ENCODE measurements at places on chromosomes 13 and 19. TPM values are rescaled to one million over a fixed set of nuclear protein-coding genes. Genes with fewer than 3 reads are reported as not detected.

DNA sequence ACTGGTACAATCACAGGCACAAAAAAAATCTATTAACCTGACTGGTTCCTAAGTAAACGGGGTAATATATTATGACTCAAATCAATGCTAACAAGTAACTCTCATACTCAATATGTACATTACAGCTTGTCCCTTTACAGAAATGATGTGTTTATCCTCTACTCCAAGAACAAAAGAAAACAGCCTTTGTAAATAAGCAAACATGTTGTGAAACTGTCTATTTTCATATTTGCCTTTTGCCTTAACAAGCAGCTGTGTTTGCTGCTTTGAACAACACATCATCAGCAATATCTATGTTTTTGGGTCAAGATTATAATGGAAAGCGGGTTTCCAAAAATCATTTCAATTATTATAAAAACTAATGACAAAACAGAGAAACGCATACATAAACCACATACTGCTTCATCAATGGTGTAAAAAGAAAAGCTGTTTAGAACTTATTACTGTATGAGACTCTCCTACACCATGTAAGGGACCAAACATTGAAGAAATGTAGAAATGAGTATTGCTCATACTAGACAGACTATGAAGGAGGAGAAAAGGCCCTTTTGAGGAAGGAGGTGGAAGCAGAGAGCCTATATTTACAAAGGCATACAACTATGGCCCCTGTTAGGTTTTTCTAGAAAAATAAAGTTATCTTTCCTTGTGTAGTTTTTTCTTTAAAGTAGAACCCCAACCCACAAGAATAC lies 14.8 kb downstream of the TBC1D4 start:
- no peak for DNase-seq

DNA sequence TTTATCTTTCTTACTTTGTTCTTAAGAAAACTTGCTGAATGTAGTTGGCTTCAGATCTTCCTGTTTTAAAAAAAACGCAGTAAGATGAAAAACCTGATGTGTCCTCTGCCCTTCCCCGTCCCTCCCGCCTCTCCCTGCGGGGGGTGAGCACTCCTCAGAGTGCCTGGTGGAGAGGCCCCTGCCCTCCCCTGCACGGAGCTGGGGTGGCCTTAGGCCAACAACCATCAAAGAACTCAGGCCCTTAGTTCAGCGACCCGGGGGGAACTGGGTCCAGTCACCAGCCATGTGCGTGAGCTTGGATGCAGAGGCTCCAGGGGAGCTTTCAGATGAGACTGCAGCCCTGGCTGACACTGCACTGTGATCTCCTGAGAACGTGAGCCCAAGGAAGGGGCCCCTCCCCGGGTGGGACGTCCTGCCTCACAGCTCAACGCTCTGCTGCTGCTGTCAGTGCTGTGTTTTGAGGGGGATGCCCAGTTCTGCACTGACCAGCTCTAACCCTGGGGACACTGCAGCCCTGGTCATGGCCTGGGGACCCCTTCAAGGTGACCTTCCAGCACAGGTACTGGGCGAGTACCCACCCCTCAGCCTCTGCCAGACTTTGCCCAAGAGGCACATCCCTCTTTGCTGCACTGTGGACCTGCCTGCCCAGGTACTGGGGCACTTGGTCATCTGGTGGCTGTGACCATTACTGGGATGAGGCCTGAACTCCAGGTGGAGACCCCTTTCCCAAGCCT lies 42.7 kb downstream of the ANKRD10 start:
- DNase-seq, result no peak

- no peak for DNase-seq
Measured at GRCh38 chr13:98225036-98225940, 48.2 kb upstream of the RNF113B start.

STOML3 gene
- polyA plus RNA-seq, result not detected

DNA sequence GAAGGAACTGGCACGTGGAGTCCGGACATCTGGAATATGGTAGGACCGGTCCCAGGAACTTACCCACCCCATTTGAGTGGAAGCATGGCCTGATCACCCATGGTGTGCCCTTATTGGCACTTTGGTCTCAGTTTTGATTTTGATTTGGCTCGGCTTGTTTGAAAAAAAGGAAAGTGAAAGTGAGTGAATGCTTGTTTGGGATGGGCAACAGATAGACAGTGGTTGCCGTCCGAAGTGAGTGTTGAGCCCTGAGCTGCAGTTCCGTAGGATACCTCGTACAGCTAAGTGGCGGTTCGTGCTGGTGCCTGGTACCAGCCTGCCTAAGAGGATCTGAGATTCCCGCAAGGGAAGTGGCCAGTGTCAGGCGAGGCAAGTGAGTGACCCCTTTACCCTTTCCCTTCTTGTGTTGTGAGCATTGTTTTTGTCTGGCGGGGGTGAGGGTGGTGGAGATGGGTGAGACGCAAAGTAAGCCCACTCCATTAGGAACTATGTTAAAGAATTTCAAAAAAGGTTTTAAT lies 605.8 kb downstream of the UQCRFS1 start:
- DNase-seq, result no peak

IFNL1 gene
- polyA plus RNA-seq, result not detected

DNA sequence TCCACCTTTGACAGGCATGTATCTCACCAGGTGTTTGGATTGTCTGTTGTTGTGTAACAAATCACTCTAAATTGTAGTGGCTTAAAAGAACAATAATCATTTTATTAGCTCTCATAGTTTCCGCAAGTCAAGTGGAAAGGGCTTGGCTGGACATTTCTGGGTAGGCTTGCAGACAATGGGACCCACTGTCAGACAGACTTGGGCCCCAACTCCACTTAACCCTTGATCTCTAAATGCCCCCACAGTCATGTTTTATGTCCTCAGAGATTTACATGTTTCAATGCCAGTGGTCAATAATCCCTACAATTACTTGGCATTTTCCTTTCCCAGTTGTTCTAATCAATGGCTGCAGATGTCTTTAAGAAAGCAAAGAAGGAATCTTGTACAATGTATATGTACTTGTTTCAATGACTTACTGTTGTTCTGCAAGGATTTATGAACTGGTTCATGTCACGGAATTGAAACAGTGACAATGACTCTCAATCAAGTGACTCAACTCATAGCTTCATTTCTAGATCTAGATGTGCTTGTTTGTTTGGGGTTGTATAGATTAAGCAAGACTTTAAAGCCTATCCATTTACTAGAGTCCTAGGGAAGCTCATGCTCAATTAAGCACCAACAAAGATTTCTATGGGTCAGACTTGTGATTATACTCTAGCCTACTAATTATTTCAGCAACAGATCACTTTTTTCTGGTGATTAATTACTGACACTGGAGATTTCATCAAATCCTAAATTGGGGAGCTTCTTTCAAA lies 510.1 kb upstream of the NBEA start:
- no peak for DNase-seq

- DNase-seq, result no peak
Measured at GRCh38 chr13:25423831-25424230, 52.1 kb downstream of the ATP8A2 start.

All from kidney (tissue), 22 donors.